Ureter (tissue), 1 donor: ENCODE measurements at places on chromosomes 13 and 19. TPM values are rescaled to one million over a fixed set of nuclear protein-coding genes. Genes with fewer than 3 reads are reported as not detected.

Gene PRODH2
- total RNA-seq: not detected

- DNase-seq: no peak
Measured at GRCh38 chr13:40779796-40780285, 8.9 kb upstream of the MRPS31 start.

Gene CD37
- total RNA-seq: 11.0 TPM

DNA sequence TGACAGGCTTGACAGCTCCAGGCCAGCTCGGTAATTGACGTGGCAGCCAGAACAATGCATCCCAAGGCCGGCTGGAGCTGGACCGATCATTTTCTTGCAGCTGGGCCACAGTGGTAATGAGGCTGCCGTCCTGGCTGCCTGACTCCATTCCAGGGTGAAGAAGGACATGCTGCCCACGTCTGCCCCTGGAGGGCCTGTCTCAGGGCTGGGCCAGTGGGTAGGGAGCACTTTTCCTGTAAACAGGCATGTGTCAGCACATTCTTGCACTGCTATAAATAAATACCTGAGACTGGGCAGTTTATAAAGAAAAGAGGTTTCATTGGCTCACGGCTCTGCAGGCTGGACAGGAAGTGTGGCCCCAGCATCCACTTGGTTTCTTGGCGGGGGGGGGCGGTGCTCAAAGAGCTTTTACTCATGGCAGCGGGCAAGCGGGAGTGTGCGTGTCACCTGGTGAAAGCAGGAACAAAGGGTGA, 38.1 kb upstream of the KCTD15 start:
- DNase-seq: peak; percentile 79

DNA sequence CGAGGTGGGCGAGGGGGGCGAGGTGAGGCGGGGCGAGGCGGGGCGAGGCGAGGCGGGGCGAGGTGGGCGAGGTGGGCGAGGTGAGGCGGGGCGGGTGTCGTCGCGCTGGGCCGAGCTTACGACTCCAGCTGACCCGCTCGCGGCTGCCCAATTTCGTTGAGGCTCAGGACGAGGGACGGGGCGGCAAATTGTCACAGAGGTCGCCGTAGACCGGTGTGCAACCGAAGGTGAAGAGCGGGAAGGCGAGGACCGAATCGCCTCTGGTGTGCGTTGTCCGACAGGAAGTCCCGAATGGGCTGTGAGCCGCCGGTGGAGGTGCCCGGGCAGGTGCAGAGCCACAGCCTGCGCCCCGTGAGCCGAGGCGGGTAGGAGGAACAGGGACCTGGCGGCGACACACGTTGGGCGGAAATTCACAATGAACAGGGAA, at the start of gene LACC1:
LACC1 (plus strand) TSS at position 150 of the 427 bp plus-strand sequence. CDS start 1,082 bp downstream, outside the sequence.
- no peak for DNase-seq

DNA sequence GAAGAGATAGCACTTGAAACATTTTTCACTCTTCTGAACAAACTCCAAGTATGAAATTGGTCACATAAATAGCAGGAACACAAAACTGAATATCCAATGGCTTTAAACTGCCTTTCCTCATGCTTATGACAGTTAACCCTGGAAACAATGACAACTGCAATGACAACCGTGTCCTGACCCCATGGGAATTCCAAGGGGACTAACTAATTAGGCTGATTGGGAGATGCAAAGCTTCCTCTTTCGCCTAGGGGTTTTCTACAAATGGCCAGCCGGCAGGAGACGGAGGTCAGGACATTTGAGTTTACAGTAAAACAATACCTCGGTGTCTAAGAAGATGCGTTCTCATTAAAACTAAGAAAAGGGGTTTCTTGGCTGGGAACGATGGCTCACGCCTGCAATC, 53.0 kb upstream of the URAD start:
- no peak for DNase-seq

Gene KCNJ14
- 1.5 TPM for total RNA-seq

DNA sequence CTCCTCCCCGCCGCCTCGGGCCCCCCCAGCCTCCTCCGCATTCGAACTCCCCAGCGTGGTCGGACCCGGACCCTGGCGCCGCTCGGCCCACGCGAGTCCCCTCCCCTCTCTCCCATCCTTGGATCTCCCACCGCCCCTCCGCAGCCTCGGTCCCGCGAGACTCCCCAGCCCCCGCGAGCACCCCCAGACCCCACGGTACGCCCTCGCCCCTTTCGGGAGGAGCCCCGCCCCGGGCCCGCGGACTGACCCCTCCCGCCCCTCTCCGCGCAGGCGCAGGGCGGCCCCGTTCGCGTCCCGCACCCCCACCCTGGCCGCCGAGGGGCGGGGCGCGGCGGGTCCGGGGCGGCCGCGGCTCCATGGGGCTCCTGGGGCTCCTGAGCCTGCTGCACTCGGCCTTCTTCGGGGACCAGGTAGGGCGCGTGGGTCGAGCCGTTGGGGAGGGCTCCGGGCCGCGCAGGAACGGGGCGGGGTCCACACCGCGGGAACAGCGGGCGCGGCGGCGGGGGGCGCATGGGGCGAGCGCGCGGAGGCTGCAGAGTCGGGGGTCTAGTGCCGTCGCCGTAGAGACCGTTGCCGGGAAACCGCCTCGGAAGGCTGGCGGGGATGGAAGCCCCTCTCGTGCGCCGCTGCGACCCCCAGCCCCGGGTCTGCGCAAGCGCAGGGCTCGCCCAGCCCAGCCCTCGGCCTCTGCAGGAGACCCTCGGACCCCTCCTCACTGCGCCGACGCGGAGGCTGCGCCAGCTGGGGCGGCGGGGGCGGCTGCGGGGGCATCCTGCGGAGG, 3.8 kb upstream of the APC2 start:
- no peak for DNase-seq

DNA sequence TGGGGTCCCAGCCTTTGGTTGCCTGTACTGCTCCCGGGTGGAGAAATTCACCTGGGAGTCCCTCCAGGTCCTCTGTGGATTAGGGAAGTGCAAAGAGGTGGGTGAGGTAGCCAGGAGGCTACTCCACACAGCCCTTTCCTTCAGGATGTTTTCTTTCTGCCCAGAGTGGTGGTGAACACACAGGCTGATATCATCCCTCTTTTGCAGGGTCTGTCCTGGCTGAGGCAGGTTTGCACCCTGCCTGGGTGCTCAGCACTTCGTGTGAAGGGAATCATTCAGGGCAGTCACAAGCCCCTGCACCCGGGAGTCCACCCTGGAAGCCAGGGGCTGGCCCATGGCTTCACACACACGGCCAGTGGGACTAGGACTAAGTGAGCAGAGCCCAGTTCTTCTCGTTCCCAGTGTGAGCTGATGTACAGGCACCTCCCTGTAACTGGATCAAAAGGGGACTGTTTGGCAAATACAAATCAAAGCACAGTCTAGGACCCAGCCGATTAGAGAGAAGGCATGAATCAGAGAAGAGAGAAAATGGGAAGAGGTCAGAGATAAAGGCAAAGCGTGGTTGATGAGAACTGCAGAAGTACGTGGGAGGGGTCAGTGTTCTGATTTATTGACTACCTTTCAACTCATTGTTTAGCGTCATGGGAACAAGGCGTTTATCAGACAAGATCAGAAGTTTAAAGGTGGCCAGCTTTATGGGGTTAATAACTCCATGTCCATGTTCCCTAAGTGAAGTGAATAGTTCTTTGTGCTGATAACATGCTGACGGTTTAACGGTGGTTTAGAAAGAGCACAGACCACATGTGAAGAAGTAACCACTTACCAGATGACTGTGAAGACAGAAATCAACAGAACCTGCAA, 30.4 kb upstream of the SPATA13 start:
- no peak for DNase-seq

DNA sequence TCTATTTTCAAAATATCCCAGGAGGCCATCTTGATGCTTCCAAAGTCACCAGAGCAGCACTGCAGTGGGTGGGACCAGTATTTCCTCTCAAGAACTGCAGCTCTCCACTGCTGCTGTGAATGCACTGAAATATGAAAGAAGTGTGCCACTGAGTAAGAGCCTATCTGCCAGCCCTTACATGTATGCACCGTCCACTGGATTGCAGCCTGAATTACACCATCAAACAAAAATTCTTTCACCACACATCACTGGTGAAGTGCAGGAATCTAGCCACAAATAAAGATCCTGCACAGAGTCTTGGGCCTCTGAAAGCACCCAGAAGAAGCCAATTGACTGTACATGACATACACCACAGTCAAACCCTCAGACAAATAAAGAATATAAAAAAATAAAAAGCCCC, 249.0 kb downstream of the LHFPL6 start:
- no peak for DNase-seq

Gene PDS5B
- total RNA-seq: 53.3 TPM

- no peak for DNase-seq
Measured at GRCh38 chr19:38657633-38658222, 10.3 kb downstream of the ACTN4 start.

Gene UCHL3
- total RNA-seq: 46.1 TPM
